ENCODE measurements at places on chromosomes 1 and 21. TPM values are rescaled to one million over a fixed set of nuclear protein-coding genes. Genes with fewer than 3 reads are reported as not detected.
A peak's percentile ranks its signal among the peaks of the same experiment; 100 is the strongest.

GRCh38 chr1:158179301-158180041 is 1.2 kb upstream of the CD1D start:
- peak; percentile 74 for DNase-seq

- peak; percentile 46 for DNase-seq
Measured at GRCh38 chr1:116724765-116725375, 29.4 kb upstream of the CD2 start.

The C1orf53 gene
- polyA plus RNA-seq, result not detected

The CCDC27 gene
- not detected for polyA plus RNA-seq

DNA sequence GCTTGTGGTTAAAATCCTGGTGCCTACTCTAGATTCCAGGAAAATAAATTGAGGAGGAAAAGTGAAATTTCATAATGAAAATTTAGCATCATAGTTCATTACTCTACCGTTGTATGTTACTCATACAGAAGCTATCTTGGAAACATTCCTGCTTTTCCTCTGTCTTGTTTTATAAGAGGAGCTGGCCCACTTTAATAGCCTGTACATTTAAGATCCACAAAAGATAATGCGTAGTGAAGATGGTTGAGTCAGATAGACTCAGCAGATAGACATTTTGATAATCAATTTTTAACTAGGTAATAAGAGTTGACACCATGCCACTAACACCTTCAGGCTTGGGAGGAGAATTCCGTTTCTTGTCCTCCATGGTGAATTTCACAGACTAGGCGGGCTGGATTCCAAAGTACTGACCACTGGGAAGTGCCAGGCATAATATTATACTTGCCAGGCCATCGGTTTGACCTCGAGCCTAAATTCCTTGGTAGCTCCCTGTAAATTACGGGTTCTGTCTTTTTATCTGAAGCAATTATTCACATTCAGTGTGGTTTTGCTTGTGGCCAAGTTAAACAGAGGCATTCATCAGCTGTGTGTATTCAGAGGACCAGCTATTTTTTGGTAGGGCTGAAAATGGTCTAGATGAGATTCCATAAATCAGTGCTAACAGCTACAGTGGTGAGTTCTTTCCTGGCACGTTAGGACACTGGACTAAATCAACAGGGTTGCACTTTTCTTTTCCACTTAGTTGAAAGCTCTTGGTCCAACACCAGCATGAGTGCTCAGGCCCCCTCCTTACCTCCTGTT is 111.9 kb upstream of the KAZN start:
- no peak for DNase-seq

The MAP1LC3C gene
- not detected for polyA plus RNA-seq

The NOS1AP gene
- not detected for polyA plus RNA-seq

GRCh38 chr1:20345419-20345818 is 54.7 kb downstream of the VWA5B1 start:
- DNase-seq, result no peak

DNA sequence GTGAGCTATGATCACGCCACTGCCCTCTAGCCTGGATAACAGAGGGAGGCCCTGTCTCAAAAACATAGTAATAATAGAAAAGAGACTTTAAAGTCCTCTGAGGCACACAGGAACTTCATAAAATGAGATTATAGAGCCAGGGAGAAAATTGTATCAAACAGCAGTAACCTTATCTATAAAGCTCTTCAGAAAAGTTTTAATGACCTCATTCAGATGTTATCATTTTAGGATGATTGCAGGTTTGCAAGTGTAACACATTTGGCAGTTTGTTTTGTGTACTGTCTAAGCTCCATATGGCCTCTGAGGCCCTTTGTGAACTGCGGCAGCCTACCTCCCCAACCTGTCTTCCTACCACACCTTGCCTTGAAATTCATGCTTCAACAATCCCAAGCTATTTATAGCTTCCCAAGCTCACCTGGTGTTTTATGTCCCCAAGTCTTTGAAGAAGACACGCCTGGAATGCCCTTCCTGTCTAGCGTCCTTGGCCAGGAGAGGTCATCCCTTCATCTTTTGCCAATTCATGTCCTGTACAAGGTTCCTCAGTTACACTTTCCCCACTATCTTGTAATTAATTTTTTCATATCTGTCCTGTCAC is 8.5 kb upstream of the AKNAD1 start:
- DNase-seq, result no peak

DNA sequence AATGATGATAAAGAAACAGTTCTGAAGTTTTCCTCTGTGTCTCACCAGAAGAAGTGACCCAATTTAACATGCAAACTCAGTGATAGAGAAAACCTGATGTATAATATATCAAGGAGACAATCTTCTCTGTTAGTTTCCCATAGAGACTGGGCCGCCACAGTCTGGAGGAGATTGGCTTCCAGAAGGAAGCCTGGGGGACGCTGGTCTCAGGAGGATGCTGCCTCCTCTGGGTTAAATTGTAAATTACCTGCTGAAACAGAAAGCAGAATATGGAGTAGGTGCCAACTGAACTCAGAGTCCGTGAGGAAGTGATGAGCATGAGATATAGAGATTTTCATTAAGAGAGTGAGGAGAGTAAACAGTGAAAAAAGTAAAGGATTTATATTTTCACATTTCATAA is 15.8 kb downstream of the OR14I1 start:
- DNase-seq, result peak; percentile 44

The OR2L3 gene
- not detected for polyA plus RNA-seq

DNA sequence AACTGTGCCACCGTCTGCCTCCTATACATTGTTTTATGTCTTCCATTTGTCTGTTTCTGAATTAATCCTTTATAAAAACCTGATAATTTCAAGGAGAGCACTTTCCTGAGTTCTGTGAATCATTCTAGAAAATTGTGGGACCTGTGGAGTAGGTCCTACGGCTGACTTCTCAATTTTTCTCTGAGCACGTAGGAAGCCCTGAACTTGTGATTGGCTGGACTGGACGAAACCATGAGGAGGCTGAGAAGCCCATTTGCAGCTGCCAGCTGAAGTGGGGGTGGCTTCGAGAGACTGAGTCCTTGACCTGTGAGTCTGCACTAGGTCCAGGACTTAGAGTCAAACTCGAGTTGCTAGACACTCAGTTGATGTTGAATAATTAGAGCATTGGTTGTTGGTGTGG is 277.1 kb upstream of the NCAM2 start:
- no peak for DNase-seq

- DNase-seq, result no peak
Measured at GRCh38 chr1:241495741-241496140, 23.8 kb downstream of the FH start.

DNA sequence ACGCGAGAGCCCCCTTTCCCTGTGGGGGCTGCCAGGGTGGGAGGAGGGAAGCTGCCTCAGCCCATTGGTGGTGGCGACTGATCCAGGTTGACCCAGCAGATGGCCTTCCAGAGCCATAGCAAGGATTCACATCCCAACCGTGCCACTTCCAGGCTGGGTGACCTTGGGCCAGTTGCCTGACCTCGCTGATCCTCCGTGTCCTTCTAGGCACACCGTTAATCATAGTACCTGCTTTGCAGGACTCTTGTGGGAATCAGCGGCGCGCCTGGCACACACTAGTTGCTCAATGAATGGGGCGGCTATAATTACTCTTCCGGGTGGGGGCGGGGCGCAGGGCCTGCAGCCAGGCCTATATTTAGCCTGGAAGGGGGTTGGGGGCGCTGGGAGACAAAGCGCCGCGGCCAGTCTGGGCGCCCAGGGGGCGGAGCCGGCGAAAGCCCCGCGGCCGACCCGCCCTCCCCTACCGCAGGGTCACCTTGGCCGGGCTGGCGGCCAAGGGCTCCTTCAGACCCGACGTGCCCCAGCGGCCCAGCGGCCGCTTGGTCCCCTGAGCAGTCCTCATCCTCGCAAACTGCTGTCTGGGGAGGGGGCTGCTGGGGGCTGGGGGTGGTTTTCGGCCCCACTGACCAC is 5.1 kb downstream of the HSPB7 start:
- DNase-seq, result no peak

DNA sequence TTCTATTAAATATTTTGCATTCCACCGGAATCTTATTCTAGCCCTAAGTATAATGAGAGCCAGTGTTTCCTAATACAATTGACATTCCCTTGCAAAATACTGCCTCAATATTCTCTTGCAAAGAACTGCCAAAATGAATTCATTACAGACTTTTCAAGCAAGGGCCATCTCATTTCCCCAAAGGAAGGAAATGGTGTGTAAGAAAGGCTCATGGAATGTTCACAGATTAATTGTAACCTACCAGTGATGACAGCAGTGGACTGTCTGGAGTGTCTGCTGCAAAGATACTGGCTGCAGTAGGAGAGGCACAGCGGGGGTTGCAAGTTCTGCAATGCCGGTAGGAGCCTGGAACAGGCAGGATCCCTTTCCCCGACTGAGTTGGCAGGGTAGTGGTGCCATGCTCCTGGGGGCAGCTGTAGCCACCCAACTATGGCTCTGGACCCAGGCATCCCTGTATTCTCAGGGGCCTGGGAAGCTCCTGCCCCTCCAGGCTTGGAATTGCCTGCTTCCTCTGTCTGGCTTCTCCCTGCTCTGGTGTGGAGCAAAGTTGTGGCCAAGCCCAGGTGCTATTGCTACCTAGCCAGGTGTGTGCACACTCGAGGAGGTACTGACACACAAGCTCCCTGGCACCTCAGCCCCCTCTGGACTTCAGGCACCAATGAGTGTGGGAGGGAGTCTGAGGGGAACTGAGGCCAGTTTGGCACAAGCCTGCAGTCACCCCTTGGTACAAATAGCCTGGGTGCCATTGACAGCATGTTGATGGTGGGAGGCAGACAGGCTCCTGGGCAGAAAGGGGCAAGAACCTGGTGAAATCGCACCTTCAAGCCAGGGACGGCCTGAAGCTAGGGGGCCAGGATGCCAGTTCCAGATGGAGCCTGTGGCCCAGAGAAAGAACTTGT is 1371.0 kb downstream of the KCNT2 start:
- no peak for DNase-seq

DNA sequence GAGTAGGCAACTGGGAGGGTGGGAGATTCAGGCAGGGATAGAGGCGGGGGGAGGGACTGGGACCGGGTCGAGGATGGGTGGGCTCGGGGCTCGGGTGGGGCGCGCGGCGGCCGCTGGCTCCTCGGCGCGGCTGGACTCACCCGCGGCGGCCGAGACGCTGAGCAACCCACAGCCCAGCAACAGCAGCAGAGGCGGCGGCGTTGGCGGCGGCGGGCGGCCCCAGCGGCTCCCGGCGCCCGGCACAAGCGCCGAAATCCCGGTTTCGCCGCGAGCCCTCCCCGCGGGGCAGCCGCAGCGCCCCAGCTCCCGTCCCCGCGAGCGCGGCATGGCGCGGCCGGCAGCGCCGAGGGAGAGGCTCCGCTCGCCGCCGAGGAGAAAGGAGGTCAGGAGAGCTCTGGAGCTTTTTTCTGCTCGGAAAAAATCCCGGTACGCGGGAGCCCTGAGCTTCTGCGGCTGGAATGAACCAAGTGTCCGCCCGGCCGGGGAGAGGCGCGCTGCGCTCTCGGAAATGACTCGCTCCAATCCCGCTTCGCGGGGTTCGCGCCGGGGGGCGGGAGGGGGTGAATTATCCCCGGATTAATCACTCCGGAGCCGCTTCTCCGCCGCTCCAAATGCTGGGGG is at the start of gene CSMD2:
Gene CSMD2 (minus strand): TSS at position 460 of the 621 bp plus-strand sequence. CDS start 133 bp downstream, at position 327.
- DNase-seq, result no peak

The VHLL gene
- not detected for polyA plus RNA-seq

The HEYL gene
- not detected for polyA plus RNA-seq

The GNG4 gene
- polyA plus RNA-seq, result not detected

- no peak for DNase-seq
Measured at GRCh38 chr1:37755290-37755689, 9.6 kb downstream of the EPHA10 start.

The VPS45 gene
- polyA plus RNA-seq, result 35.5 TPM

The HAO2 gene
- not detected for polyA plus RNA-seq

The CFAP107 gene
- not detected for polyA plus RNA-seq

GRCh38 chr21:46613391-46613790 is 8.5 kb upstream of the S100B start:
- DNase-seq, result no peak

GRCh38 chr1:244325056-244325758 is 126.5 kb downstream of the ADSS2 start:
- peak; percentile 31 for DNase-seq

GRCh38 chr1:48082271-48082962 is 85.2 kb upstream of the TRABD2B start:
- DNase-seq, result no peak

DNA sequence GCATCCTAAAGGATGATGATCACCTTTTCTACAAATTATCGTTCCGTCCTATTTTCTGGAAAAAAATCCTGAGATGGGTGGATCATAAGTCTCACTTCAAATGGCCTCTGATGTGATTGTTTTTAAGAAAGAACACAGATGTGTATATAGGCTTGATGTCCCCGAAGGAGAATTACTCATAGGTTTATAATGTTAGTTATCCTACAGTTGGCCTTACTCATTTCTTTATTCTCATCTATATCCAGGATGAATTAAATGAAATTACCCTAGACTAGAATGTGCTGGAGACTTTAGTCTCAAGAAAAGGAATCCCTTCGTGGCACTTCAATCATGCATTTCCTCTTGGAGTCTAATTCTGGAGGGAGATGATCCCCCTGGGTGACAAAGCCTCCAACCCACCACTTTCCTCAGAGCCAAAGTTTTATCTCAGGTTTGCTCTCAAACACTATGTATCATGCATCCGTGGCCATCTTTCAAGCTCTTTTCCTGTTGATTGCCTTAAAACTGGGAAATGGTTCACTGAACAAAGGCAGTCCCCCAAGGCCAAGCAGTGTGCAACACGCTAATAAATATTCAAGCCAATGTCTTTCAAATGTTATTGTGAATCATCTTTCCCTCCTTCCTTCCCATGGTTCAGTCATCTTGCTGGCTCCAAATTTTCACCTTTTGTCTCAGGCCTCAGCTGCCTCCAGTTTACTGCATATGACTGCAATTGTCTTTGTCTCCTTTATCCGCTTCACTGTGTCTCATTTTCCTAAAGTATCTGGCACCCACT is 32.5 kb upstream of the SMYD2 start:
- DNase-seq, result no peak

- no peak for DNase-seq
Measured at GRCh38 chr1:47808612-47809011, 188.6 kb downstream of the TRABD2B start.

- DNase-seq, result no peak
Measured at GRCh38 chr1:169110689-169111447, 4.4 kb downstream of the ATP1B1 start.

DNA sequence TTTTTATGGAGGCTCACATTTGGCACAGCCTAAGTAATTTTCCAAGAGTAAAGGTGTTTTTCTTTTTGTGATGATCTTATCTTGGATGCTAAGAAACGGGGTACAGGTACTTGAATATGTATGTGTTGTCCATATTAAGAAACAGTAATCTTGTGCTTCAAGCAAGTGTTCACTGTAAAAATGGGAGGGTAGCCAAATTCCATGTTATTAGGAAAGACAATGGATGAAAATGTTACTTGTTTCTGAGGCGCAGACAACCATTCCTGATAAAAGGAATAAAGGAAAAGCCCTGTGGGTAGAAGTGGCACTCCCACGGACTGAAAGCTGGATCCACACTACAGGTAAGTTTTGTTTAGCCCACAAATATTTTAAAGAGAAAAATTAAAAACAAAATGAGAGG is 15.6 kb downstream of the C21orf91 start:
- DNase-seq, result no peak

DNA sequence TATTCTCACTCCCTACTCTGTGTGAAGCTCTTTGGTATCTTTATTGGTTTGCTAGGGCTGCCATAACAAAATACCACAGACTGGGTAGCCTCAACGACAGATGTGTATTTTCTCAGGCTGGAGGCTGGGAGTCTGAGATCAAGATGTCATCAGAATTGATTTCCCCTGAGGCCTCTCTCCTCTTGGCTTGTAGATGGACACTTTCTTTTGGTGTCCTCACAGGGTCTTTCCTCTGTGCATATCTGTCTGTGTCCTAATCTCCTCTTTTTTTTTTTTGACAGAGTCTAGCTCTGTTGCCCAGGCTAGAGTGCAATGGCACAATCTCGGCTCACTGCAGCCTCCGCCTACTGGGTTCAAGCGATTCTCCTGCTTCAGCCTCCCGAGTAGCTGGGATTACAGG is 71.4 kb upstream of the KCNJ6 start:
- no peak for DNase-seq

GRCh38 chr1:46983166-46983829 is 40.2 kb upstream of the CYP4X1 start:
- no peak for DNase-seq

All from naive B cell (primary cell).